ENCODE measurements at places on chromosomes 2 and 18.

DNA sequence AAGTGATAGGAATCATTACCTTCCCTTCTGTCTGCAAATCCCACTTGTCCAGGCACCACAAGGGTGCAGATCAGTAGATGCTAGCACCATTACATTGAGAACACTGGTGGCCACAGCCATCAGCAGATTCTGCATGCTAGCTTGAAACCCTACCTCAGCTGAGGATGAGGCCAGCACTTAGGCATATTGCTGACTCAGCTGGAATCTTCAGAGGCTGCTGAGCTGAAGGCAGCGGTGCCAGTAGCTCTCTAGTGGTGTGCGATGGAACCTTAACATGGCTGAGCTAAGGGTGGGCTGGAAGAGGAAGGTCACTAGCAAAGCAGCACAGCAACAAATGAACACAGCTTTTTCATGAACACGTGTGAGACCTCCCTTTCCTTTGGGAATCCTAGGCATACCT, 19.0 kb upstream of the CPO start:
- DNase-seq = no peak

GRCh38 chr2:8539743-8540551, 141.9 kb upstream of the ID2 start:
- DNase-seq = no peak

DNA sequence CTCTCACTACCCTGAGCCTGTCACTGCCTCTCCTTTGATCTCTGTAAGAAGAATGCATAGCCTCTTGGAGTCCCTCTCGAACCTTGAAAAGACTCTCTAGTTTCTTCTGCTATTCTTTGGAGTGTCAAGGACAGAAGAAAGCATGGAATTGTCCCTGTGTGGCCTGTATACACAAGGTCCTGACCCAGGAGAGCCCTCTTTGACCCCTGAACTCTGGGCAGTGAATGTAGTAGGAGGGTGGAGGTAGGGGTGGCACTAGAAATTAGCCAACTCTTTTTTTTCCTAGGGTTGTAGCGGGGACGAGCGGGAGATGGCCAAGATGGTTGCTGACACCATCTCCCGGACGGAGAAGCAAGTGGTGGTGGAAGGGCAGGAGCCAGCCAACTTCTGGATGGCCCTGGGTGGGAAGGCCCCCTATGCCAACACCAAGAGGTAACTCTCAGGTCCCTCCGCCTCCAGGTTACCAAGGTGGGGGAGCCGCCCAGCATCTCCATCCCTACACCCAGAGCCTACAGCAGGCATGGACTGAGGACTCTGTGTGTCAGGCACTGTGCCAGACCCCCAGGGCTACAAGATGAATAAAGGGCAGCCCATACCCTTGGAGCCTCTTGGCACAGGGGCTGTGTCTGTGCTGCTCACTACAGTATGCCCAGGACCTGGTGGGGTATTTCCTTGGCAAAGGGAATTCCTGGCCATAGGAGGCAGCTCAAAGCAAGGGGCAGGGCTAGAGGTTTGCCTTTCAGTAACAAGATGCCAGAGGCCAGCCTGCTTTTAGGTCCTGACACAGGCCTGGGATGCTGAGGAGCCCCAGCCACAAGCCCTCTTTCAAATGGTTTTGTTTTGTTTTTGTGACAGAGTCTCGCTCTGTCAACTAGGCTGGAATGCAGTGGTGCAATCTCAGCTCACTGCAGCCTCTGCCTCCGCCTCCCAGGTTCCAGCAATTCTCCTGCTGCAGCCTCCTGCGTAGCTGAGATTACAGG, 16.4 kb downstream of the VIL1 start:
- no peak for DNase-seq

- DNase-seq = no peak
These were observed 86.1 kb upstream of the KYNU start for GRCh38 chr2:142791335-142791734.

DNA sequence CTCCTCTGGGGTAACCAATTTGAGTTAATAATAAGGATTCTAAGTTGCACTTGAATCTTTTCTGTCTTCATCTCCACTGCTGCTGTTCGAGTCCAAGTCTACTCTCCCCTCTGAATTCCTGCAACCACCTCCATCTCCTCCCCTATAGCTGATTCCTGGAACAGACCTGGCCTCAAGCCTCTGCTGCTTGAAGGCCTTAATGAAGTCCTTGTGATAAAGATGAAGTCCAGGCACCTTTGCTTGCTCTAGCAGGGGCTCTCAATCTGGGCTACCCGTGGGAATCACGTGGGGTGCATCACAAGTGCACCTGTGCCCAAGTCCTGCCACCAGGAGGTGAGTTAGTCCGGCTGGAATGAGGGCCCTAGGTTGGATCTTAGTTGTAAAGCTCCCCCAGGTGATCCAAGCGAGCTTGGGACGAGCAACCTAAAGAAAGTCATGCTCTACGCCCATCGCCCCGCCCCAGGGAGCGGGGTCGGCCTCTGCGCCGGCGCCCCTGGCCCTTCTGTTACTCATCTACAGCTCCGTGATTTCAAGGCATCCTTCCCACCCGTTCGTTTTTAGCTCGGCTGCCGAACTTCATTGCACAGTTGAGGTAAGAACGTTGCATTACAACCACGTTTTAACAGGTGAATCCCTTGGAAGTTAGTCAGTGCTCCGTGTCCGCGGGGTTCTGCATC, 905 bp upstream of the IAH1 start:
- peak; percentile 30 for DNase-seq

GRCh38 chr2:25460261-25460905, 118.7 kb upstream of the DNMT3A start:
- DNase-seq = no peak

GRCh38 chr2:137231628-137232027, 466.3 kb downstream of the THSD7B start:
- no peak for DNase-seq

- no peak for DNase-seq
These were observed 1210.3 kb upstream of the ZEB2 start for GRCh38 chr2:145729993-145730770.

DNA sequence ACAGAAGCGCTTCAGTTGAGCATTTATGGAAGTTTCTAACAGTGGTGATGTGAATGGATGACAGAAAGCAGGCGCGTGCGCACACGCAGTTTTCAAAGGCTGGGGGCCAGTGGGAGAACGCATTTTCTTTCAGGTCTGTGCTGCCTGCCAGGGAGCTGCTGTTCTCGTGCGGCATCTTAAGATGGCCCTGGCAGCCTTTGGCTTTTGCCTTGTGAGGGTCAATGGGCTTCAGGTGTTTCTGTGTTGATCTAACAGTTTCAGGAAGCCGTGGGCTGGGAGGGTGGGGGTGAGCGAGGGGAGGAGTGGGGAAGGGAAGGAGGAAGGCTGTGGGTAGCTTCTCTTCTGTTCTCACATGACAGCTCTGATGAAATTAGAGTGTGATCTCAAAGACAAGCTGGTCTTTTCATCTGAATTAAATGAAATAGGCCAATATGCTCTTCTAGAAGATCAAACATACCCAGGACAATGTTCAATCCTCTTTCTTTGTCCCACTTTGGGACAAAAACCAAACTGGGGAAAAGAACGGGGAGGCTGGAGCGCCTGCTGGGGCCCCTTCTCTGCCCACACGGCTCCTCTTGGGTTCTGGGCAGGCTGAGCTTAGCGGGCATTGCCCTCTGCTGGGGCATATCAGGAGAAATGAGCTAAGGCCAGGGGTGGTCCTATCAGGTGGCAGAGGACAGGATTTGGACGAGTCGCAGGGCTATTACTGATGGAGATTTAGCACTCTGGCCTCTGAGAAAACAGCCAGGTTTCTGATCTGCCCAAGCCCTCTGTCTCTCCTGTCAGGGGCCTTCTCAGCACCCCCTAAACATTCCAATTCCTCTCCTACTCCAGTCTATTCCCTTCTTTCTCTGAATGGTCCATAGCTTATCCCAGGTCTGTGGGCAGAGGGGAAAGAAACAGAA, 126.2 kb upstream of the LGALSL start:
- peak; percentile 49 for DNase-seq

DNA sequence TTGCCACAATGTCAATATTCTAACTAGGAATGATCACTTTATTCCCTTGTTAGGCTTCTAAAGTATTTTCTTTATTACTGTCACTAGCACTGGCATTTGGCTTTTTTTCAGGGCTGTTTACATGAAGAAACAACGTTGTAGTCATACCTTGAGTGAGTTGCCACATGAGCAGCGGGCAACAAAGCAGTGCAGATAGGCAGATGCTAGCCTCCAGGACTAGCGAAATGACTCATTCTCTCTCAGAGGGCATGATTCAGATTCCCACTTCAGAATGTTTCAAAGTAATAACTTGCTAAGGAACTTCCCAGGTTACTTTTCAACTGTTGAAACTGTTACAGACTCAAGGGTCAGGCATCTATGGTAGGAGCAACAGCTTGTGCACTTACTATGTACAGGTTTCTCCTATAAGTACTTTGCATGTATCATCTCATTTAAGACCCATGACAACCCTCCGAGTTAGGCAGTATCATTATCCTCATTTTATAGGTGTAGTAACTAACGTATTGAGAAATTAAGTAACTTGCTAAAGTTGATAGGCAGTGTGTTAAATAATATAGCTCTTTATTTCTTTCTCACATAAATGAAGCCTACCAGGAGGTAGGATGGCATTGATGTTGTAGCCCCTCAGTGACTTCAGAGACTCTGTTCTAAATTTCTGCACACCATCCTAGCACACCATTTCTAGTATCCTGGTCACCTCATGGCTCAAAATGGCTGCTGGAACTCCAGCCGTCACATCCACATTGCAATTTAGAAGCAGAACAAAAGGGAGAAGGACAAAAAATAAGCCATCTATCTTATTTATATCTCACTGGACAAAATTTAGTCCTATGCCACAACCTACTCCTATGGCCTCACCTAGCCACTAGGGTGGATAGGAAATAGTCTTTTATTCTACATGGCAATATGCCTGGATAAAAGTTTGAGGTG, 83.3 kb downstream of the ICOS start:
- DNase-seq = no peak

DNA sequence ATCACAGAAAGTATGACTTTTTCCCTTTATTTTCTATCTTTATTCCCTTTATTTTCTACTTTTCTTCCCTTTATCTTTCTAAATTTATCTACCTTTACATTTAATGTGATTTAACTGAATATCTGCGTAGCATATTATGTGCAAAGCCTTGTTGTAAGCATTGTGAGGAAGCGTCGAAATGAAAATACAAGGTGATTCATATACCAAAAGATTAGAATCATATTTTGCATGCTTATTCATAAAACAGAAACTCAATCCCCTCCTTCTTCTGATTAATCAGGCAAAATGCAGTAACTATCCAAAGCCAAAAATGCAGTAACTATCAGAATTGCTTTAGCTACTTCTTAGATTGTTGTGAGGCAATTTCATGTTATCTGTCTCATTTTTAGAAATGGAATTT, 393.0 kb downstream of the CDH19 start:
- DNase-seq = no peak

DNA sequence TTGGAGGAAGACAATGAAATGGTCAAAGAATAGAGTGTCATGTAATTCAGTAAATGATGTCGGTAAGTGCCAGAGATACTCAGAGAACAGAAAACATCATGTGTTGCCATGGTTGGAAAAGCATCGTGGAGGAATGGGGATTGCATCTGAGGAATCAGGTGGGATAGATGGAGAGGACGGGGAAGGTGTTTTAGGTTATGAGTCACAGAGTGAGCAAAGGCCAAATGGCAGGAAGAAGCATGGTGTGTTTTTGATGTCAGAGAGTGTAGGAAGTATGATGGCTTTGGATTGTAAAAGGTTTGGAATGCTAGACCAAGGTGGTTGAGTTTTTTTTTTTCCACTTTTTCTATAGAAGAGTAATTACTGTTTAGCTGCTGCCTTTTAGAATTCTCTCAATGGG, 27.5 kb upstream of the CD28 start:
- no peak for DNase-seq

- DNase-seq = no peak
These were observed 580.1 kb upstream of the ID2 start for GRCh38 chr2:8101614-8102277.

DNA sequence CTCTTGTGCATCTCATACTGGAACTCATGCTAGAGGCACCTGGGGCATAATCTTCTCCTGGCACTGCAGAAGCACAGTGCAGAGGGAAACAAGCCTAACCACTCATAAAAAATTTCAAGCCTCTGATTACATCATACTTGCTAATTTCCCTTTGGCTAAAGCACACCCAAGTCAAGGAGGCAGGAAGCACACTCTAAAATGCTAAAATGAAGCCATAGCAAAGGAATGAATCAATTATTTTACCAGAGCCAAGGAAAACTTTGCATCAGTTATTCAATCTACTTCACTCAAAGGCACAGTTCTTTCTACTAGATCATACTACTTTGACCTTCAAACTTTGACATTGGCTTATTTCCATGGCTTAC, 79.6 kb upstream of the SPOPL start:
- no peak for DNase-seq

GRCh38 chr2:118954297-118955060, 12.5 kb downstream of the MARCO start:
- DNase-seq = no peak

- no peak for DNase-seq
These were observed 121.6 kb downstream of the ZRANB3 start for GRCh38 chr2:135409436-135409835.

- no peak for DNase-seq
These were observed 435.9 kb downstream of the DSEL start for GRCh38 chr18:67080601-67081000.

GRCh38 chr2:191679818-191680600, 2.1 kb downstream of the NABP1 start:
- DNase-seq = peak; percentile 69

All from NAMALWA (cell line).